ENCODE measurements at places on chromosomes 6 and 20. TPM values are rescaled to one million over a fixed set of nuclear protein-coding genes. Genes with fewer than 3 reads are reported as not detected.
A peak's percentile ranks its signal among the peaks of the same experiment; 100 is the strongest.

GRCh38 chr20:35776513-35777101 is 4.8 kb downstream of the PHF20 start:
- no peak for DNase-seq

- DNase-seq: no peak
Observed at GRCh38 chr6:100347901-100348550, 116.7 kb downstream of the SIM1 start.

- no peak for DNase-seq
Observed at GRCh38 chr6:100763617-100764241, 117.4 kb downstream of the ASCC3 start.

DNA sequence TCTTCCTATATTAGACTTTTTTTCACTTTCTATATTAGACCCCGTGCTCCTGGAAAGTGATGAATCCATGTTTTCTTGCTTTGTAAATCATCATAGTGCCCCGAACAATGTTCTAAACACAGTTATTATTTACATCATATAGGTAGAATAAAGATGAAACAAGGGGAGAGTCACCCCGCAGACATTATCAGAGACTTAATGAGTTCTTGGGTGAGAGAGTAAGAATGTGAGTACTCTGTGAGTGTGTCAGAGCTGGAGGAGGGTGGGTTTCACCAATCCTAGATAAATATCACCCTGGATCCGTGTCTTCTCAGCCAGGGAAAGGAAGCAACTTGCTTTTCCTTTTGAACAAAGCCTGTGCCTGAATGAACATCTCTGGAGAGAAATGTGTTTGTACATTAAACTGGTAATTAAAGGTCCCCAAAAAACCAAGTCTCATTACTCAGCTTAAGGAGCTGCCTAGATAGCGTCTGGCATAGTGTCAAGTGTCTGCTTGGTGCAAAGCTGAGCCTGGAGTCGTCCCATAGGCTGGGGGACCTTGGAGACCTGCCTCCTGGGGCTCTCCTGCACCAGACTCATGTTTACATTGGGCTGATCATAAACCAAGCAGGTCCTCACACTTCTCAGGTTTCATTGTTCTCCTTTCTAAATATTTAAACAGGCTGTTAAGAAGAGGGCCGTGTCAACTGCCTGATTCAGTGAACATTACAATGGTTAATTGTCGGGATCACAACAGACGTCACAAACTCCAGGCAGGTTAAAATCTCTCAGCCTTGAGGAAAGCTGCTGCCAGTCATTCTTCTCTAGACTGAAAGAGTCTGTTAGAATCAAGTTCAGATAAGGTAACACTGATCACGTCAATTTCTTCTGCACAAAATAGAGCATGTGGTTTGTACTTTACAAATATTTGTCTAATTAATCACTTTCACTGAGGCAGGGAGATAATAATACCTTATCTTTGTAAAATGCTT is 179.7 kb upstream of the MYLIP start:
- DNase-seq: no peak

DNA sequence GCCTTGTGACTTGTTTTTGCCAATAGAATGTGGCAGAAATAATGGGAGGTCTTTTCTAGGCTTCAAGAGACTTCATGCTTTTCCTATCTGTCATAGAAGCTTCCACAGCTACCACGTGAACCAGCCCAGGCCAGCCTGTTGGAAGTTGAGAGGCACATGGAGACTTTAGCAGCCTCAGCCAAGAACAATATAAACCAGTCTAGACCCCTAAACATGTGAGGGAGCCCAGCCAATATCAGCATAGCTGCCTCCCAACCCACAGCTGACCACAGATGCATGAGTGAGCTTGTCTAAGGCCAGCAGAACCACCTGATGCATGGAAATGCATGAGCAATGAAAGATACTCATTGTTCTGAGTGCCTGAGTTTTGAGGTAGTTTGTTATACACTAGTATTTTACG is 540.7 kb upstream of the BTBD3 start:
- no peak for DNase-seq

DNA sequence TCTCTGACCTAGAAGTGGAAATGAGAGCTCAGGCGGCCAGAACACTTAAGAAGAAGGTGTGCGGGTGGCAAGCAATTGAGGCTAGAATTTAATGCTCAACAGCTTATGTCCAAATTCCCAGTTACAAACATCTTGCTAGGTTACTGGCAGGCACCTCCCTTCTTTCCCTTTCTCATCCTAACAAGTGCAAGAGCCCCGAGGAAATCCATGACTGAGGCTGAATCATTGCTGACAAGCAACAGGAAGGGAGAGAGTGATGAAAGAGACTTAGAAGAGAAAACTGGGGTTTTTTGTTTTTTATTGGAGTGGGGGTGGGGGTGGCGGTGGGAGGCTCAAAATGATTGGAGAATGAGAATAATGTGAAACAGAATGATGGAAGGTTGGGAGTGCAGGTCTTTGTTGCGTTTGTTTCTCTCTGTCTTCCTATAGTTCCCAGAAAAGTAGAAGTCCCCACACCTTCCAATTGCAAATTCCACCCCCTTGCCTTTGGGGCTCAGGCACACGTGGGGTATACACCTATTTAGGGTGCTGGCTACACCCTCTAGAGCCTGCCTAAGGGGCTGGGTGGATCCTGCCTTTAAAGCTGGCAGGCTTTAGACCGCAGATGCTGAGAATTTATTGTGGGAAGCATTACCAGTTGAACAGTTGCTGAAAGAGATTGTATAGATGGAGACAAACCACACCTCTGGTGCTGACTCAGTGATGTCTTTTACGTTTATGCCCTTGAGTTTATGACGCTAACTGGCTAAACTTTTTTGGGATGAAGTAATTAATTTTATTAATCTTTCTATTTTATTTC is 1.4 kb downstream of the FAM83B start:
- DNase-seq: no peak

DNA sequence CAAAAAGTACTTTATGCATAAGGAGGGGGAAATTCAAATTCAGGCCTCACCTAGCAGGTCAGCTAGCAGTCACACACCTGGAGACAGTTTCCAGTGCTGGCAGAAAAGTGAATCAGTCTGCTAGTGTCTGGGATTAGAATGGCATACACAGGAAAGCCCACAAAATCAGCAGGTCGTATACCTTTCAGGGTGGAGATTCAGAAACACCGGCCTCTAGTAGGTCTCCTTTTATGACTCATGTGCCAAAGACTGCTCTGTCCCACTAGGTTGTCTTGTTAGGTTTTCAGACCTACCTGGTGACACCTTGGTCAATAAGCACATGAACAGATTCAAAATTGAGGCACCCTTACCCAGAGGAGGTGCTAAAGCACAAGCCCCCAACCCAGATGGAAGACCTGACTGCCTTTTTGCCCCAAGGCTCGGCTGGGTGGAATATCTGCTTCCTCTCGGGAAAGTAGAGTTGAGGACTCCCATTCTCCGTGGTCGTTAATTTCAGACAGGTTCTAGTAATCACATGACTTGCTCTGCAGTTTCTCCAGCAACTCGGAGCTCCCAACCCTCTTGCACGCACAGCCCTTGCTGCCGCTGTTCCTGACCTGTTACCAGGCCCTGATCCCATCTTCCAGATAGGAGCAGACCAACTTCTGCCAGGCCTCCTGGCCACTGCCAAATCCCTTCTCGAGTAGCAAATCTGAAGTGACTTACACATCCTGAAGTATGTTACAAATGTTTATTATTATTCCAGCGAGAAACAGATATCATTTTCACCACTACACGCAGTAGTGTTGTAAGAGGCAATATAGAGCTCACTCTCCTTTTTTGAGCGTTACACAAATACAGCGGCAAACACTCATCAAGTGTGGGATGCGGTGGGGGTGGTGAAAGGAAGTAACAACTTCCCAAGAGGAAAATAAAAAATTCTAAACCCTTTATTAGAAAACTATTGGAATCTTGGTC is 46.6 kb downstream of the AGPAT4 start:
- no peak for DNase-seq

DNA sequence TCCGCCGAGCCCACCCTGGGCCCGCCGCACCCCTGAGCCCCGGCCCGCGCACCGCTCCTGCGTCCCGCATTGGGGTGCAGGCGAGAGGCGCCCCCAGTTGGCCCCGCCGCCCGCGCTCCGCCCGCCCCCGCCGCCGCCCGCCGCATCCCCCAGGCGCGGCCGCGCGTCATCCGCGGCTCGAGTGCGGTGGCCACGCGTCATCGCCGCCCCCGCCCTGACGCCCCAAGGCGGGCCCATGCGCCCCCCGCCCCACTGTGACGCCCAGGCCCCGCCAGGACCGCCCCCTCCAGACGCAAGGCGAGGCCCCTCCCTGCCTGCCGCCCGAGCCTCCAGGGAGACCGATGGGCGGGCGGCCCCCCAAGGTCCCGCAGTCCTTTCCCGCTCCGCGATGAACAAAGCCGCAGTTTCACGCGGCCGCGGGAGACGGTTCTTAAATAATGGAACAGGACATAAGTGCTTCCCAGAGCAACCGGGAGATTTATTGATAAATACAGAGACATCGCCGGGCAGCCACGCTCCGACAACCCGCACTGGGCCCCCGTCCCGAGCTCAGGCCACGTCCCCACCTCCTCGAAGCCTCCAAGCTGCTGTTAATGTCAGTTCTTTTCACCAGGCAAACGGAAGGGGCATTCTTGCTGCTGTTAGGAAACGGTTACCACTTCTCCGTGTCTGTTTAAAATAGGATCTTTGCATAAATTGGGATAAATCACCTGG is at the start of gene ANKRD60:
Gene ANKRD60, minus strand, starts transcription at position 170 of the 714 bp plus-strand sequence. Its CDS starts 0 bp downstream, at position 170.
- DNase-seq: peak; percentile 50

- peak; percentile 41 for DNase-seq
Observed at GRCh38 chr20:57785061-57785460, 75.2 kb upstream of the PMEPA1 start.

- no peak for DNase-seq
Observed at GRCh38 chr6:150491131-150491810, 108.4 kb upstream of the PLEKHG1 start.

GRCh38 chr6:163764565-163764964 is 350.0 kb downstream of the QKI start:
- DNase-seq: no peak

DNA sequence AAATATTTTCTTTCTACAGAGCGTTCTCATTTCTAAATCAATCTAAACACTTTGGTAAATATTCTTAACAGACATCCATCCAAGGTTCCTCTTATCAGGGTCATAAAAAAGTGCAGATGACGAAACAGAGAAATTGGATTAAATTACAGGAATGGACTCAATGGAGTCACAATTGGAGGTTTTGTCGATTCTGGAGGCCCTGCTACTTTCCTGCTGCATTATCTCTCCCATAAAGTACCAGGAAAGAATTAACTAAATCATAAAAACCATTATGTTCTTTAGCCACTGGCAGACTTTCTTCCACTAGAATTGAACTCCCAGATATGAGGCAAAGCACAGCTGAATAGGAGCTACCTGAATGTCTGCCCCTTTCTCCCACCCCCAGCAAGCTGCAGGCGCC is 610.6 kb downstream of the HDGFL1 start:
- DNase-seq: no peak

DNA sequence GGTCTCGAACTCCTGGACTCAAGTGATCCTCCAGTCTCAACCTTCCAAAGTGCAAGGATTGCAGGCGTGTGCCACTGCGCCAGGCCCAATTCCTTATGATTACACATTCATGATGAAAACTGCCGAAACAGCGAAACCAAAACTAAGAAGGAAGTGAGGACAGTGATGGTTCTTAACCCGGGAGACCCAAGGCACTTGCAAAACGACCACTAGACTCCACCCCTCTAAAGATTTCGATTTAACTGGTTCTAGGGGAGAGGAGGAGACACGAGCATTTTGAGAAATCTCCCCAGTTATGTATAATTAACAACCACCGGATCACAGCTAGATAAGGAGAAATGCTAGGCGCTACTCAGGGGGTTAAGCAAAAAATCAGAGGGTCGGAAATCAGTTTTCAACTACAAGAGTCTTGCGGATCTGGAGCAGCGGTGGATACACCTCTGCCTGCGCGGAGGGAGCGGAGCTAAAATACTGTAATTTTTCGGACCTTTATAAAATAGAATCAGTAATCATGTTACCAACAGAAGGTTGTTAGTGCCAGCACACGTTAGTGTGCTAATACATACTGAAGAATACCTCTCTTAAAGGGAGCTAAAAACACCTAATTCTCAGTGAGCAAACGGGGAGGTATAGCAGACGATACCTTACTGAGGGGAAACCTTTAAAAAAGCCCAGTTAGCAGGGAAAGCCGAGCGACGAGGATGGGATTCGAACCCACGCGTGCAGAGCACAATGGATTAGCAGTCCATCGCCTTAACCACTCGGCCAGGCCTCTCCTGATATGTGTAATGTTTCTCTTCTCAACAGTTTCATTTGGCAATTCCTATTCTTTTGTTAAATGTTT is 60.0 kb upstream of the BTN3A2 start:
- DNase-seq: no peak

- no peak for DNase-seq
Observed at GRCh38 chr6:160792708-160793107, 90.7 kb downstream of the PLG start.

GRCh38 chr20:39458452-39458851 is 496.3 kb downstream of the DHX35 start:
- DNase-seq: no peak

DNA sequence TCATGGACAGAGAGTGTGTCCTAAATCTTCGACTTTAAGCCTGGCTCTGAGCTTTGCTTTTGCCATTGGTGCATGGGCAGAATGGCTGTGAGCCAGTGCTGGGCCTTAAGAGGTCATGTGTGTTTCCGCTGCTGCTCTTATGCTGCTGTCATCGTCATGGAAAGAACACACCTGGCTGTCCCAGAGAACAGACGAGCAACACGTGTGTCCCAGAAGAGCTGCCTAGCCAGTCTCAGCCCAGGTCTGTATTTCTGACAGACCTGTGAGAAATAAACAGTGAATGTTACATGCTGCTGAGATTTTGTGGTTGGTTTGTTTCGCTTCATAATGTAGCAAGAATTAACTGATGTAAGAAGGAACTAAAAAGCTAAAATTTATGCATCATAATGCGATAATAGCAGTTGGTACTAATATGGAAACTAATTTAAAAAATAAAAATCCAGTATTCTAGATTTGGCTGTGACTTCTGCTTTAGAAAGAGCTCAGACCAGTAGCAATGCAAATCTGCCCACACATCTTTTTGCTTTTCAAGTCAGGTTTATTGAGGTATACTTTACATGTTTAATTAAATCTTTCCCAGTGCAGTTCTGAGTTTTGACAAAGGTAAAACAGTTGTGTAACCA is 11.5 kb upstream of the SCP2D1 start:
- no peak for DNase-seq

GRCh38 chr6:129490521-129491255 is 219.3 kb downstream of the ARHGAP18 start:
- DNase-seq: no peak

GRCh38 chr20:44642203-44643153 is 9.0 kb downstream of the ADA start:
- DNase-seq: no peak

- no peak for DNase-seq
Observed at GRCh38 chr6:137401088-137401487, 93.1 kb downstream of the OLIG3 start.

GRCh38 chr6:132456700-132457143 is 55.4 kb upstream of the MOXD1 start:
- no peak for DNase-seq

GRCh38 chr6:166600931-166601330 is 14.5 kb upstream of the RAMACL start:
- no peak for DNase-seq

PNLDC1 gene
- total RNA-seq: not detected

FNDC11 gene
- not detected for total RNA-seq

FKBP1C gene
- not detected for total RNA-seq

LHFPL5 gene
- total RNA-seq: not detected

GNRH2 gene
- total RNA-seq: not detected

C6orf163 gene
- not detected for total RNA-seq

BPI gene
- total RNA-seq: not detected

SLC35D3 gene
- not detected for total RNA-seq

GTSF1L gene
- total RNA-seq: not detected

TMEM217 gene
- total RNA-seq: not detected

ARFRP1 gene
- total RNA-seq: 50.8 TPM

SPEF1 gene
- not detected for total RNA-seq

BRPF3 gene
- total RNA-seq: 26.5 TPM

EPHA7 gene
- 0.43 TPM for total RNA-seq
